Stimulated activated CD4-positive, alpha-beta T cell treated with anti-CD3 and anti-CD28 coated beads, Interleukin-2, amount 100 ng/mL, for 48 hours (primary cell): ENCODE measurements at places on chromosomes 13 and 19.

DNA sequence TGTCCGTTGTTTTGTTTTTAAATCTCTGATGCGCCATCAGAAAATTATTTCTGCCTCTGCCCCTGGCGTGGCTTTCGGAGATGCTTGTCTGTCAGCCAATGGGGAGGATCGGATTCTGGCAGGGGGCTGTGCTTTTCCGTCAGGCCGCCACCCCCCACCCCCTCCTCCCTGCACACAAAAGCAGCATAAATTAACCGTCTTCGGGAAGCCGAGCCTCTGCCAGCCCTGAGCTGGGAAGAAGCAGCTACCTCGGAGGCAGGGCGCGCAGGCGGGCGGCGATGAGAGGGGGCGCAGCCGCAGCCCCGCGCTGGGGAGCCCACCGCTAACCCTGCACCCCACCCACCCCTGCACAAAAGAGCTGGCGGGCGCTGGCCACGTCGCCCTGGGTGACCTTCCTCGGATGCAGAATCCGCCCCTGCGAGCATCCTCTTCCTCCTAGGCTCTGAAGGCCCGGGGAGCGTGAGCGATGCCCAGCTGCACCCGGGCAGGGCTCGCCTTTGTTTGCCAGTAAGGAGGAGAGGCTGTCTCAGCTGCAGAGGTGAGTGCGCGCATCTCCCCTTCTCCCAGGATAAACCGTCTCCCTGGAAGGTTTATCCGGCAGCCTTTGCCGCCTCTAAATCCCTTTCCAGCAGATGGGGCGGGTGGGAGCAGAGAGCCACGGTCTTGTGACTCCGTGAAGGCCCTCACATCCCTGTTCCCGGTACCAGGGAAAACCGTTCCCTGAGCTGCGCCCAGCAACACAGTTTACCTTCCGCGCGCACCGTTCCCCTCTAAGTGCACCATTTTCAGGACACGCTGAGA, at the start of gene ATCAY:
Gene ATCAY (plus strand): TSS at position 215 of the 801 bp plus-strand sequence. CDS start 5,083 bp downstream, outside the sequence.
- no peak for DNase-seq

DNA sequence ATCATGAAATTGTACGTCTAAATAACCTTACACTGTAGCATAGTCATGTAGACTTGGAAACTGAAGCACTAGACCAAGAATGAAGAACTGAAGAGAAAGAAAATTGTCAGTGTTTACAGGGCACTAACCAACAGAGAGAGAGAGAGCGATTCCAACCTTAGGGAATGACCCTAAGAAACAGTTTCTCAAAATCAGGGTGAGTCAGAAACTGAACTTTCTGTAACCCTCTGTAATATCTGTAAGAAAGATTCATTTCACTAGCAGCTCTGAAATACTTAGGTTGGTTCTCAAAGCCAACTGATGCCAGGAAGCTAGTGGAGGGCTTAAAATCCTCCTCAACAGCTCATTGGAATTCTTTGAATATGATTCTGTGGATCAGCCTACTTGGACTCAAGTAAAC, 936.9 kb downstream of the EFNB2 start:
- DNase-seq: no peak

DNA sequence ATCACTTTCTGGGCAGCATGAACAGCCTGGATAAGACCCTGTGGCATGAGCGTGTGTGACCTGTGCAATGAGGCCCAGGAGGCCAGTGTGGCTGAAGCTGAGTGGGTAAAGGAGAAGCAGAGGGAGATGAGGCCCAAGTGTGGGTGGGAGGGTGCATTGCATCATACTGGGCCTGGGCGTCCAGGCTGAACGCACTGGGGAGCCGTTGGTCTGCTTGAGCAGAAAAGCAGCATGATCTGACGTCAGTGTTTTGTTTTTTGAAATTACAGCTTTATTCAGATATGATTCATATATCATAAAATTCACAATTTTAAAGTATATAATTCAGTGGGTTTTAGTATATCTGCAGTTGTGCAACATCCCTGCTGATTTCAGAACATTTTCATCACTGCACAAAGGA, 409.7 kb downstream of the HS6ST3 start:
- no peak for DNase-seq

DNA sequence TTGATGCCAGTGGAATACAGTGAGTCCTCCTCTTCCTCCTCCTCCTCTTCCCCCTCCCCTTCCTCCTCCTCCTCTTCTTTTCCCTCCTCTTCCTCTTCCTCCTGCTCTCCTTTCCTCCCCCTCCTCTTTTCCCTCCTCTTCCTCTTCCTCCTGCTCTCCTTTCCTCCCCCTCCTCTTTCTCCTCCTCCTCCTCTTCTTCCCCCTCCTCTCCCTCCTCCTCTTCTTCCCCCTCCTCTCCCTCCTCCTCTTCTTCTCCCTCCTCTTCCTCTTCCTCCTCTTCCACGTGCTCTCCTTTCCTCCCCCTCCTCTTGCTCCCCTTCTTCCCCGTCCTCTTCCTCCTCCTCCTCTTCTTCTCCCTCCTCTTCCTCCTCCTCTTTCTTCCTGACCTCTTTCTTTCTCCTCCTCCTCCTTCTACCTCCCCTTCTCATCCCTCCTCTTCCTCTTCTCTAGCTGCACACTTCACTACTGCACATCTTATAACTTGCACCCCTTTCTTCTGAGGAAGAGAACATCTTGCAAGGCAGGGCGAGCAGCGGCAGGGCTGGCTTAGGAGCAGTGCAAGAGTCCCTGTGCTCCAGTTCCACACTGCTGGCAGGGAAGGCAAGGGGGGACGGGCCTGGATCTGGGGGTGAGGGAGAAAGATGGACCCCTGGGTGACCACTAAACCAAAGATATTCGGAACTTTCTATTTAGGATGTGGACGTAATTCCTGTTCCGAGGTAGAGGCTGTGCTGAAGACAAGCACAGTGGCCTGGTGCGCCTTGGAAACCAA, 5.6 kb downstream of the PDX1 start:
- DNase-seq: no peak

GRCh38 chr19:51002542-51003311, 1.3 kb upstream of the KLK8 start:
- DNase-seq: no peak

DNA sequence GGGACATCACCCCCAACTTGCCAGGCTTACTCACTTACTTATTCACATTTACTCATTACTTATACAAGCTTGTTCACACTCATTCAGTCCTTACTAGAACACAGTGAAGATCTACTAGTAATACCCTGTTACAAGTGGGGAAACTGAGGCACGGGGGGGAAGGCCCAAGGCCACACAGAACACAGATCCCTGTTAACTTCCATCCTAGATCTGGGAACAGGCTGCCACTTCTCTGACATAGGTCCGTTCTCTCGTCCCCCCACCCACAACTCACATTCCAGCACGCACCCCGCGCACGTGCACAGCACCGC, 1.5 kb upstream of the NRTN start:
- DNase-seq: no peak
